HTR-8/SVneo (cell line): ENCODE measurements at places on chromosomes 7 and 10.

GRCh38 chr7:151579644-151580043 is 59.9 kb upstream of the RHEB start:
- DNase-seq = no peak

DNA sequence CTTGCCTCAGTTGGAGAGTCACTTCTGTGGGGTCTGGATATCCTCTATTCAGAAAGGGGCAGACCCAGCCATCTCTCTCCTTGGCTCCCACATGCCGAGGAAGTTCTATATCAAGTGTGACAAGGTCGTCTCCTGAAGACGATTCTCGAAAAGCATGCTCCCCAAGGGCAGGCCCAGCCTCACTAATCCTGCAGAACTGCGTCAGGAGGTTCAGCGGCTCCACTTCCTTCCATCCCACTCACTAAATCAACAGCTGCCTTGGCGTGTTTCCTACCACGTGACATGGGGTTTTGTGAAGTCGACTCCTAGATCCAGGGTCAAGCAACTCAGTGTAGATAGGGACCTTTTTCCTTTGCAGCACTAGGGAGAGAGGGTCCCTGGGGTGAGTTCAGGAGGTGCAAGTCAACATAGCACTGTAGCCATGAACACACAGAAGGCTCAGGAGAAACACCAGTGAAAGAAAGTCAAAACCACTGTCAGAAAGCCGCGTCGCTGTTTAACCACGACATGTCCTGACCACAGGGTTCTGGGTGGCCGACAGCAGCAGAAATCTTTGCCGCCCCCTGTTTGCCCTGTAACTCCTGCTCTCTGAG is 156.4 kb downstream of the PRPF18 start:
- no peak for DNase-seq

DNA sequence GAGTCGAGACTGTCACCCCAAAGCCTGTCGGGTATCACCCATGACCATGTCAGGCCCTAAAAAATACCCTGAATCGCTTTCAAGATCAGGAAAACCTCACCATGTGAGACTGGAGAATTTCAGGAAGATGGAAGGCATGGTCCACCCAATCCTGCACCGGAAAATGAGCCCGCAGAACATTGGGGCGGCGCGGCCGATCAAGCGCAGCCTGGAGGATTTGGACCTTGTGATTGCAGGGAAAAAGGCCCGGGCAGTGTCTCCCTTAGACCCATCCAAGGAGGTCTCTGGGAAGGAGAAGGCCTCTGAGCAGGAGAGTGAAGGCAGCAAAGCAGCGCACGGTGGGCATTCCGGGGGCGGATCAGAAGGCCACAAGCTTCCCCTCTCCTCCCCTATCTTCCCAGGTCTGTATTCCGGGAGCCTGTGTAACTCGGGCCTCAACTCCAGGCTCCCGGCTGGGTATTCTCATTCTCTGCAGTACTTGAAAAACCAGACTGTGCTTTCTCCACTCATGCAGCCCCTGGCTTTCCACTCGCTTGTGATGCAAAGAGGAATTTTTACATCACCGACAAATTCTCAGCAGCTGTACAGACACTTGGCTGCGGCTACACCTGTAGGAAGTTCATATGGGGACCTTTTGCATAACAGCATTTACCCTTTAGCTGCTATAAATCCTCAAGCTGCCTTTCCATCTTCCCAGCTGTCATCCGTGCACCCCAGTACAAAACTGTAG is 176.2 kb downstream of the RTKN2 start:
- DNase-seq = no peak

GRCh38 chr7:15684871-15685270 is 1.6 kb downstream of the MEOX2 start:
- no peak for DNase-seq

DNA sequence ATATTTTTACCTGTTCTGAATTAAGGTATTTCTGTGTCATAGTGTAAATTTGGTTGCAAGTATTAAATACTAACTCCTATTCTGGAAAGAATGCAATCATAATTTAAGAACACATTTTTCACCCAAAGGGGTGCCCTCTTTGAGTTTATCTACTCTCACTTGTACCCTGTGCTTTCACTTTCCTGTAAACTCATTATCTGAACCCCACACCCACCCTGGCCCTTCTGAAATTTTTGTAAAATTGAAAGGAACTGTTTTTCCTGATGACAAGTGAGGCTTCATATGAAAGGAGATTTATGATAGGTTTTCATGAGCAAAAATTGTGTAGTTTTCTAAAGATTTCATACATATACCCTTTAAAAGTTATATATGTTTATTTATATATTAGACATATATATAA is 134.5 kb downstream of the WNT2 start:
- DNase-seq = no peak

DNA sequence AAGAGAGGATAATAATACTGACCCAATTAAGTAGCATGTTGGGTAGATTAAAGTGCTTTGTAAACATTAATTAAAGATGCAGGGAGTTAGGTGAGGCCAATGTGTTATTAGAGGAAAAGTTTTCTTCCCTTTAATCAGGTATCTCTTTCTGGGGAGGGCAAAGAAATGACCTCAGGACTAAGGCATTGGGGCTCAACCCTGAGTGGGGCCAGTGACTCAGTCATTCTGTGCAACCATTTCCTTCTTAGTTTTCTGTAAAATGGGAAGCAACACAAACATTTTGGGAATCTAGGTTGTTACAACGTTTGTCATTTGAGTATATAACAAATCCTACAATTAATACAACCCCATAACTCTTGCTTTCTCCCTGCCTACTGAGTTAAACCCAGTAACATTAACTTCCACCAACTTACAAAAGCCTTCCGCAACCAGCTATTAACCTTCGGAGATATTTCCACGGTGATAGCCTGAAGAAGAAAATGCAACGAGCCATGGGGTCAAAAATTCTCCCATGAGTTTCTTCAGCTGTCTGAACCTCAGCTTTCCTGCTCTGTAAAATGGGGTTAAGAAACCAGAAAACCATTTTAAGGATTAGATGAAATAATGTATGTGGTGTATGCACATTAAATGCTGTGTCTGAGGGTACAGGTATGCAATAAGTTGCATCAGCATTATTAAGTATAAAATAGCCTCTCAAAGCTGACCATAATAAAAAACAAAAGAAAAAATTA is 965 bp upstream of the PROSER2 start:
- no peak for DNase-seq

GRCh38 chr10:21264271-21264670 is 261.2 kb downstream of the SKIDA1 start:
- no peak for DNase-seq

DNA sequence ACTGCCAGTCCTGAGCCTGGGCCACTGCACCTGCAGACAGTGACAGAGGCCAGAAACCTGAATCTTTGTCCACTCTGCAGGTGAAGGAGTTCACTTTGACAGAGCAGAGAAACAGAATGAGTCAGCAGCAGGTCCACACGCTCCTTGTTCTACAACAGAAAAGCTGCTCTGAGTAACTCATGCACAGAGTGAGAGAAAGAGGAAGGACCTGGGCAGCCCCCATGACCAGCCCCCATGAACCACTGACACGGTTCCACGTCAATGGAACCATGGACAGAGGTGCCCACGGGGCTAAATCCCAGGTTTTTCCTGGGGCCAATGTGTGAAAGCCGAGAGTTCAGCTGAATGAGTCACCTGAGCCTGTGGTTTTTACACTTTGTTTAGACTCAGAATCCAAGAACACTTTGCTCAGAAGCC is 40.8 kb upstream of the CTBP2 start:
- peak; percentile 23 for DNase-seq

- DNase-seq = no peak
Measured at GRCh38 chr10:132488231-132488821, 49.3 kb upstream of the INPP5A start.

GRCh38 chr7:48052748-48053147 is 17.4 kb downstream of the C7orf57 start:
- DNase-seq = peak; percentile 49

- no peak for DNase-seq
Measured at GRCh38 chr10:126509182-126509581, 120.9 kb upstream of the ADAM12 start.

DNA sequence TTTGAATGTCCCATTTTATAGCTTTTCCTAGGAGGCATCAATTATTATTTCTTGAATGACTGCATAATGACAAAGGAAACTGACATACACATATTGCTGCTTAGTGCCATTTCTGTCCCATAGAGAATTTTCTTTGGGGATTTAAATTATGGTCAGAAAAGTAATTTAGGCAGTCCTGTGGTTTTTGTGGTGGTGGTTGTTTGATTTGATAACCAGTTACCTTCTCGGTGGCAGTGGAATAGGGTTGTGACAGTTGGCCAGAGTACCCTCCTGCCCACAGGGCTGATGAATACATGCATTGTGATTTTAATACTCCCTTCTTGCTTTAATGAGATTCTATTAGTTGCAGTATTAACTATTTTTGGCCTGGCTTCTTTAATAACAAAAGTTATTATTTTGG is 6.6 kb upstream of the SGCE start:
- no peak for DNase-seq

DNA sequence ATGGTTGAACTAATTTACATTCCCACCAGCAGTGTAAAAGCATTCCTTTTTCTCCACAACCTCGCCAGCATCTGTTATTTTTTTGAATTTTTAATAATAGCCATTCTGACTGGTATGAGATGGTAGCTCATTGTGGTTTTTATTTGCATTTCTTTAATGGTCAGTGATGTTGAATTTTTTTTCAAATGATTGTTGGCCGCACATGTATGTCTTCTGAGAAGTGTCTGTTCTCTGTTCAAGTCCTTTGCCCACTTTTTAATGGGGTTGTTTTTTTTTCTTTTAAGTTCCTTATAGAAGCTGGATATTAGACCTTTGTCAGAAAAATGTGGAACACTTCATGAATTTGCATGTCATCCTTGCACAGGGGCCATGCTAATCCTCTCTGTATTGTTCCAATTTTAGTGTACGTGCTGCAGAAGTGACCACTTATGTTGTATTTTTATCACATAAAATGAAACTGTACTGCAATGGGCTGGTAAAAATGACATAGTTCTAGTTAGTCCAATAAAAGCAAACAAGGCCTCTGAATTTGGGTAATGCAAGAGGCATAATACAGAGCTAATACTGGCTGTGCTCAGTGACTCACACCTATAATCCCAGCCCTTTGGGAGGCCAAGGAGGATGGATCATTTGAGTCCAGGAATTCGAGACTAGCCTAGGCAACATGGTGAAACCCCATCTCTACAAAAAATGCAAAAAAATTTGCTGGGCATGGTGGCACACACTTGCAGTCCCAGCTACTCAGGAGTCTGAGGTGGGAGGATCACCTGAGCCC is 70.3 kb downstream of the ABI1 start:
- no peak for DNase-seq

DNA sequence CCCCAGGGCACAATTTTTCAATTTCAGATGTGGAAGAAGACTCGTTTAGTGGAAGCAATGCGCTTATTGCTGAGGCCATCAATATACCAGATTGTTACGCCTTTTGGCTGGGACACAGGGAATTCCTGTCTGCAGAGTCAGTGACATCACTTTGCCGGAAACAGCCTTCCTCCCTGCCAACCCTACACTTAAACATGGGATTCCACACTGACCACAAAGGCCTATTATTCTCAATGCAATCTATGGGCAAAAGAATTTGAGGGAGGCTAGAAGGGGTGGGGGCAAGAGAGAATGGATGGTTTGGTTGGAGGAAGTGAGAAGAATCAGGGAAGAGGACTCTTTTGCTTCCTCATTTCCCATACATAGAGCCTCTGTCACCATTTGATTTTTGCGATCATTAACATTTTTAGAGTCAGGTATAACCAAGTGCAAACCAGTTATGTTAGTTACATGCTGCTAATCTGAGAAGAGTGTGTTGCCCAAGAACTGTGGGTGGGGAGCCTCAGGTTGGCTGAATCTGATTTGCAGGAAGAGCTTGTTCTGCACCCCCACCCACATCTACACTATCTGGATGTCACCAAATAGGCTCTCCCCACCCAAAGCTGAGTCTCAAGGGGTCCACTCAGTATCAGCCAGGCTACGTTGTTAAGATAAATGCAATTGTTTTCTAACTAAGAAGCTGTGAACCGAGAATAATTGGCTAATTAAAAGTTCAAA is 58.2 kb downstream of the ENTPD1 start:
- DNase-seq = peak; percentile 43

DNA sequence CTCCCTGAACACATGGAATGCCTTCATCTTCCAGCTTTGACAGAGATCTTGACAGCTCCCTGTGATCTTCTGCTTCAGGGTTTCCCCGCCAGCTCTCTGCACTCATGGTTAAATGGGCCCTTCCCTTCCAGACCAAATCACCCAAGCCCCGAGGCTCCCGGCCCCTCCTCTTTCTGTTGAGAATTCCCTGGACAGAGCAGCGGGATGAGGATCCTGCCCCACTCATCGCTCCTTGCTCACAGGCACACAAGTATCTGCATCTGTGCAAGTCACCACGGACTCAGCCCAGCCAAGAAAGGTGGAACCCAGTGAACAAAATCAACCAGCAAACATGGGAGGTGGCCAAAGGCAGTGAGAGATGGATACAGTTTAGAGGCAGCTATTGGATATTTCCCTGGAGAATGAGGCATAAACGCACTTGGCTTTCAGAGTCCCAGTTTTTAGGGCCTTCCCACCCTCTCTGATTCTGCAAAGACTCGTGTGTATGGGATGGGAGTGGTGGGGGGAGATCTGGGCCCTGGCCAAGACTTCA is 37.7 kb upstream of the CXCL12 start:
- DNase-seq = no peak

- DNase-seq = no peak
Measured at GRCh38 chr7:141920281-141920680, 4.1 kb downstream of the OR9A4 start.

GRCh38 chr10:70430493-70431445 is 10.7 kb downstream of the NODAL start:
- DNase-seq = no peak
